MV-4-11 (cell line): ENCODE measurements at places on chromosomes 2 and 18.
A peak's percentile ranks its signal among the peaks of the same experiment; 100 is the strongest.

DNA sequence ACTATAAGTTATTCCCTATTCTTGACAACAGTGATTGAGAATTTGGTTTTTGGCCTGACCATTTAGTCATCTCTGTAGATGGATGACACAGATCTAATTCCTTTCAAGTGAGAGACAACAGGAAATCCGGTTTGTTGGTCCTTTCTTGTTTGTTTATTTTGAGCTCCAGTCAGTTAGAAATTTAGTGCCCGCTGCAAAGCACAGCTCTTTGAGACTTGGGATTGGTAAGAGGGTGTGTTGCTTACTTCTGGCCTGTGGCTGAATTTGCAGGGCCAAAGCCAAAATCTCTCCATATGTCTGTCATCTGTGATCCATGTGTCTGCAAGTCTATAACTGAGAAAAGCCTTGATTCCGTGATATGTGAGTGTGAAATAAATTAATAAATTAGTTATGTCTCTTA, 74.3 kb downstream of the BIN1 start:
- no peak for DNase-seq

DNA sequence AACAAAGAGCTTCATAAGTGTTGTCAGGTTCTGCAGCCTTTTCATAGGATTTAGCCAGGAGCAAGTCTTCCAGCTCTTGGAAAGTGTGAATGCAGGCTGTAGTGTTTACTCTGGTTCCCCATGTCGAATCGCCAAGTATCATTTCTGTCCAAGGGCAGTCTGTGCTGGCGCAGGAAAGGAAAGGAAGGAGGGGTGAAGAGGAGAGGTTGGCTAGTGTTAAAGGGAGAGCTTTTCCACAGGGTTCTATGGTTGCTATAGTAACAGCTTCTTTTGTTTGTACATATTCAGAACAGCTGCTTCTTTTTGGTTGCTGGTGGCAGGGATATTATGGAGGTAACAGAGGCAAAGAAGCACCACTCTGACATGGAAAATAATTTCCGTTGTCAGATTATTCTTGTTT, 69.9 kb downstream of the KCNH7 start:
- DNase-seq: no peak

DNA sequence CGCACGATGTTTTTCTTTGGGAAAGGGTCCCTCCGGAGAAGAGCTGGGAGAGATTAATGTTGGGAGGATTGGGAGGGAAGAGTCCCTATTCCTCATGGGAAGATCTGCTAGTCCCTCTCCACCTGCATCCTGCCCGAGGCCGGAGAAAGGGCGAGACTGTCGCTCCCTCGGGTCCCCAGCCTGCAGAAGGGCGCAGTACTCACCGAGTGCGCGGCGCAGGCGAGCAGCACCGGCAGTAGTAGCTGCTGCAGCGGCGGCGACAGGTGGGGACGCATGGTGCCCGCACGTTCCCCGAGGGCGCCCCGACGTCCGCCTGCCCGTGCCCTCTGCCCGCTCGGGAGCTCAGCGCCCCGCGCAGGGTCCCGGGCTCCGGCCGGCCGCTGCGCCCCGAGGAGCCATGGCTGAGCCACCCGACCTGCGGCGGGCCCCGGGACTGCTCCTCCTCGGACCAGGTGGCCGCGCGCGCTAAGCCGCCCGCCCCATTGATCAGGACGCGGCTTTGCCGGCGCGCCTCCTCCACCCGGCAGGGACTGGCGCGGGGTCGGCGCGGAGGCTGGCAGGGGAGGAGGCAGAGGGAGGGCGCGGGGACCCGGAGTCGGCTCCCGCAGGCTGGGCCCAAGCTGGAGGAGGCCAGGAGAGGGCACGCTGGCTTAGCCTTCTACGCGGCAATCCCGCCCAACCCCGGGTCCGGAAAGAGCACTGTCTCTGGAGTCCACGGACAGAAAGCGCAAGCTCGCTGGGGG, at the start of gene SCTR:
SCTR (minus strand) TSS at position 532 of the 743 bp plus-strand sequence; CDS start at position 275, 257 bp downstream.
- no peak for DNase-seq

DNA sequence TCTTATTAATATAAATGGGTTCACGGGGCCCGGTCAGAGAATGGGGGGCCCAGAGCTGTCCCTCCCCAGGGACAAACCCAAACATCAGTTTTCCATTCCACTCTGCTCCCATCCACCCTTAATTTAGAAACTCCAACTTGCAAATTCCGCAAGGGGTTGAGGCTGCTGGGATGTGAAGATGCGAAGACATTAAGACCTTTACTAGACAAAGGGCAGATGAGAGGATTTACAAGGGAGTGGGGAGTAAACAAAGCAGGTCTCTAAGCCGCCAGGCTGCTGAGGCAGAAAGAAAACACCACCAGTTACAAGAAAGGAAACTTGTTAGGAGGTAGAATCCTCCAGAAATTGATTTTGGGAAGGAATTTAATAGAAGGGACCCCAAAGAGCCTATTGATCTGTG, 33.1 kb downstream of the MARCO start:
- no peak for DNase-seq

DNA sequence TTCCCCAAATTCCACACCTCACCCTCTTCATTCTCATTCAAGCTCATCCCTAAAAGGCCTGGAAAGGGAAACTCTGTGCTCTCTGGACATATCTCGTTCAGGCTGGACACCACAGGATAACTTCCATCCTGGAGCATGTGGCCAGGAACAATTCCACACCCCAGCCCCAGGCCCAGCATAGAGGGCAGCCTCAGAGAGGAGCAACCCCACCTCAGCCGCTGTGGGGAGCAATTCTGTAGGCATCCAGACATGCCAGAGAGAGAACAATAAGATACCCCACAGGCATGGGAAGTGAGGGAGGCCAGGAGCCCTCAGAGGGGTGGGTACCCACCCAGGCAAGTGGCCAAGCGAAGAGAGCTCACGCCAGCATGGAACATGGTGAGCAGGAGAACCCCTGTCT, 143.4 kb downstream of the GFPT1 start:
- DNase-seq: no peak

GRCh38 chr2:83851066-83851465, 608.0 kb downstream of the SUCLG1 start:
- no peak for DNase-seq

DNA sequence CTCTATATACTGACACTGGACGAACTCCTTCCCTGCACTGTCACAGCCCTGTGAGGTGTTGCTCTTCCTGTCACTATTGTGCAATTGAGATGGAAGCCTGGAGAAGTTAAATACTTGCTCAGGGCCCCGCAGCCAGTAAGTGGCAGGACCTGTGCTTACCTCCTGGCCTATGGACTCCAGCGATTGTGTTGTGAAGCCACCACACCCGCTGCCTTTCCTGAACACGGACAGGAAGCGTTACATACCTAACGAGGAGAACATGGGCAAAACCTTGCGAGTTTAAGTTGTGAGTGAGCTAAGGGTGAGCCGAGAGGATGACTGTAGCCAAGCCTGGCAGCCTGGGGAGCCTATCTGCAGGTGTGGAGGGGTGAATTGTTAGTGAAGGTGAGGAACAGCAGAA, 26.1 kb downstream of the RAB31 start:
- DNase-seq: no peak

DNA sequence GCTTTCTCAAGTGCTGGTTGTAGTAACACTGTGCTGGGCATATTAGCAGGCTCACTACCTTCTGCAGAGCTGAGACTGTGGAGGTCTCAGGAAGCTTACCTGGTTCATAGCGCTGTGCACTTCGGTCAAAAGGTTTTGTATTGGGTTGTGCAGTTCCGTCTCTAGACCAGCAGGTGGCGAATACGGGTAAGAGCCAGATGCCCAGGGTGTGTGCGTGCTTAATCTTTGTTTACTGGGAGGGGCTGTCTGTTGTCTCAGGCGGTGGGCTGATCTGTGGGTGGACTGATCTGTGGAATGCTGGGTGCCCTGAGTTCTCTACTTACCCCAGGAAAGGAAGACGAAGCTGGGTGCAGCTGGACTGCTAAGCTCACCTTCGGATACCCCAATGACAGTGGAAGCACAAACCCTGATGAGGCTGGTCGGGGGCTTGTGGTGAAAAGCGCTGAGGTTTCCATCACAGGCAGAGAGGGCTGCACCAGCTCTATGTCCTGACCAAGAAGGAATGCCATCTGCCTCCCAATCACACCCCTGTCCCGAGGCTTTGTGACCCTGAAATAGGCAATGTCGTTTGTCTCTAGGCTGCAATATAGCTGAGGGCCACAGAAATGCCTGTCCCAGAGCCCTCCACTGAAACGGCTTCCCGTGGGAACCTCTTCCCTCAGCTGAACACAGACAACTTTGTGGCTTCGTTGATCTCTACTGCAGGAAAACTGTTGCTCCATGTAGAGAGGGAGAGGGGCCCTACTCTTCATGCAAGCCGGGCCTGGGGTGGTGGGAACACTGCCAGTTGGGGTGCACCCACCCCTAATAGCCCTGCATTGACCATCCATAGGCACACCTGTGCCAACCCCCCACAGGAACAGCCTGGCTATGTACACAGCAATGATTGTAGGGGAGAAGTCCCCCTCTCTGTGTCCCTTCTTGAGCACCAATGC, 45.9 kb upstream of the FAM117B start:
- peak; percentile 45 for DNase-seq

DNA sequence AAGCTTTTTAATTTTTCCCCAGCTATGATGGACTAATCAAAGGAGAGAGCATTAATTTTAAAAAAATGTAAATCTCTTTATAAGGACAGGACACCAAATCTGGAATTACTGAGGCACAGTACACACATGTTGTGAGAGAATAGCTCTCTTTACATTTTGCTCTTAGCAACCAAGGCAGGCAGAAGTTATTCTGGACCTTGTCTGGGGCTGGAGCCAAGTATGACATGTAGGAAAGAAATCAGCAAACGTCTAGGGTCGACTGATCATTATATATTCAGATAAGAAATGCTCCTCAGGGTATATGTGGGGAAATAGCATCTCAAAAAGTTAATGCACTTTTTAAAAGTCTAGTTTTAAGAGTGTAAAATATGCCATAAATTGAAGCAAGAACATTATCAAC, 1330.0 kb upstream of the CELF4 start:
- no peak for DNase-seq
